Natural killer cell (primary cell): ENCODE measurements at places on chromosomes 7 and 10.

DNA sequence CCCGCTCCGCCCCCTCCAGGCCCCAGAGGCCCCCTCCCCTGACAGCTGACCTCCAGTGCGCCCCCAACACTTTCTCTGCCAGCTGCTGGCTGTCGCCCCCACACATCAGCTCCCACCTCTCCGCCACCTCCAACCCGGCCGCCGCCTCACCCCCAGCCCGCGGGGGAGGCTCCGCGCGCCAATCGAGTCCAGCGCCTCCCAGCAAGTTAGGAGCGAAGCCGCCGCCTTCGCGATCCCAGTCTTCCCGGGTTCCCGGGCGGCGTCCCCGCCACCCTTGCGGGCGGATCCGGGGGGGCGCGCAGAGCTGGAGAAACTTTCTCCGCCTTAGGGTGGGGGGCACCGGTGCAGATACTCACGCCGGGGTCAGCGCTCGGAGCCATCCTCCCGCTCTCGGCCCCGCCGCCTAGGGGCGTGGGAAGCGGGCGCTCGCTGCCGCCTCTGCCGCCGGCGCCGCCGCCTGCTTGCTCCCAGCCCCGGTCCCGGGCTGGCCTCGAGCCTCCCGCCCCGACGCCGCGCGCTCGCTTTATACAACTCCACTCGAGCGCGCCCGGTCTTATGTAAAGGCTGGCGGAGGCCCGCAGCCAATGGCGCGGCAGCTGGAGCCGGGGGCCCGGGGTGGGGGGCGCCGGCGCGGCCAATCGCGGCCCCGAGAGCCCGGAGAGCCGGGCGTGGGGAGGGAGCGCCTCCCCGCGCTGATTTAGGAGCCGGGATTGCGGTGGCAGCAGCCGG, at the start of gene CRTAC1:
Gene CRTAC1 (minus strand): TSS at position 529 of the 729 bp plus-strand sequence. CDS start 149 bp downstream, at position 380.
- DNase-seq = no peak

DNA sequence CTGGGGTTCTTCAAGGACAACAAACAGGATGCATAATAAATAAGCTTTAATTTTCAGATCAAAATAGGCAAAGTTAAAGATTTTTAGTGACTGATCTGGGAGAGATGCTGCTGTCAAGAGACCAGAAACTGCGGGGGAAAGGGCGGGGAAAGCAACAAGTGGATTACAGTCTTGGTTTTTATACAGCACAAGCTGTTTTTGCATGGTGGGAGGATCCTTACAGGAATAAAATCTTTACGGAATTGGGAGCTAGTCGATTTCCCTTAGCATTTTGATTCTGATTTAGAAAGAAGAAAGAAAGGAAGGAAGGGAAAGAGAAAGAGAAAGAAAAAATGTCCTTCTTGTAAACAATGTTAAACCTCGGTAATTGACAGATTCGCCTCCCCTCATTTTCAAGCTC, 242.3 kb upstream of the SP8 start:
- DNase-seq = no peak

GRCh38 chr10:124142960-124143359, 49.6 kb upstream of the CHST15 start:
- no peak for DNase-seq

DNA sequence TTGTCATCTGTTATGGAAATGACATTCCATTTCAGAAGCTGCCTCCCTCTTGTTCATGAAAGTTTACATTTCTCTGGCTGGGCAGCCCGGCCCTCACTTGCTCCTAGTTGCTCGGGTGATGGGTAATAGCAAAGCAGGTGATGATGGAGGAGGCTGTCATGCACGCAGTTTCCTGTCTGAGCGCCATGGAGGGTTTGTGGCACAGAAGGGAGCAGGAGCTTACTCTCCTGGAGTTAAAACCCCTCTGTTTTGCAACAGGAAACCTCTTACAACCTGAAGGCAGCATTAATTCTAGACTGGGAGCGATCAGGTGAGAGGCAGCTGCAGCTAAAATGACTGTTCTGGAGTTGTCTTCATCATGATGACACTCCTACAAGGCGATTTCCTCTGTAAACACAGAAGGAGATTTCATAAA, 34.1 kb upstream of the MKI67 start:
- no peak for DNase-seq

DNA sequence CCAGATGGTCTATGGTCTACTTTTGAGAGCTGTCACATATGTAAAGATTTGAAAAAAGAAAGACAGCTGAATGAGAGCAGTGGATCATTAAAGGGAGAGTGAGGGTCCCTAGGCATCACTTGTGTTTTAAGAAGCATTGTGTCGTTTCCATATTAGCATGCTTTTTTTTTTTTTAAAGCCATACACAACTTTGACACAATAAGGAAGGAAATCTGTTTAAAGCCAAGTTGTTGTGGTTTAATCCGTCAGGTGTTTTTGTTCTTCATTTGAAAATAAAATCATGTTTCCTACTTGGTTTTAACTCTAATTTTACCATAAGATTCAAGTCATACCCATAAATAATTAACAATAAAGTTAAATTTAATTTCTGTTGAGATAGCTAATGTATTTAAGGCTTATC, 53.5 kb downstream of the MDFIC start:
- no peak for DNase-seq

- no peak for DNase-seq
Observed at GRCh38 chr7:16193631-16194030, 227.7 kb downstream of the CRPPA start.
